GF-D8 (cell line): ENCODE measurements at places on chromosomes 4 and X.

DNA sequence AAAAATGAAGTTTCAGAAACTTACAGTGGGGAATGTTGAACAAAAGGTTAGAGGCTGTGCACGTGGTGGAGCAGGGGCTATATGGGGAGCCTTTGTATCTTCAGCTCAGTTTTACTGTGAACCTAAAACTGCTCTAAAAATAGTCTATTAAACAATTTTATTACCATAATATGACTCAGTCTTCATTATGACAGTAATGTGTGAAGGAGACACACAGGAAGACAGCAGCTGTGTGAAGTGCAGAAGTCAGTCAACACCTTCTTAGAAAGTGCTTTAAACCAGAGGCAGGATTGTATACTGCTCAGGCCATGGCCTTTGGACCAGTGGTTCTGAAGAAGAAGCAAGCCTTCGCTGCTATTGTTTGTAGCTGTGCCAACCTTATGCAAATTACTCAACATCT is 89.7 kb downstream of the ARHGAP10 start:
- no peak for DNase-seq

DNA sequence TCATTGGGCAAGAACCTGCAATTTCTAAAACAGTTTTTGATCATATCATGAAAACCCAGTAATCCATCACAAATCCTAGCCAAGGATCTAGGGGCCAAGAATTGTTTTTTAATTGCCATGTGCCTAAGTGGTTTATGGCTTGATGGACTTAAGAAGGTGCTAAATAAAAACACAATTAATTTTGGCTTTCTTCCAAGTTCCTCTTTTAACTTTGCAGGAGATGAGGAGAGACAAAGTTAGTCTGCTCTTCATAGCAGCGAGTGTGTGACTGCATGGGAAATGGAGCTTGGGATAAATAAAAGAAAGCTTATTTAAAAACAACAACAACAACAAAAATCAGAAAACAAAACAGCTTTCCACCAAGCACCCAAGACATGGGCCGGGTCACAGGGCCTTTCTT is 41.4 kb downstream of the ARHGEF9 start:
- DNase-seq: no peak

DNA sequence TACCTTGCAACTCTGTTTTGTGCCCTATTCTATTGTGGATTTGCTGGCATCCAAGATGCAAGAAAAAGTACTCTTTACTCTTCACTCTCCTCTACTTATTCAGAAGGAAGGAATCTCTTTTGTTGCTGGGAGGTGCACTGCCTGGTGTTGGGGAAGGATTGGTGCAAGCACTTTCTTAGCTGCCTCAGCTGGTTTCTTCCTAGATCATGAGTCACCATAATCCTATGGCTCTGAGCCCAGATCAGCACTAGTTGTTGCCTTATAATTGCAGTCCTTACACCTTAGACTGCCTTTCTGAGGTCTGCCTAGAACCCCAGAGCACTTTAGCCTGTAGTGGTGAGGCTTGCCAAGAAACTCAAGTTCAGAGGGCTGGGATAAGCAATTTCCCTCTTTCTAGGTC is 37.0 kb upstream of the CT83 start:
- DNase-seq: no peak

- no peak for DNase-seq
These were observed 55.9 kb upstream of the RNF128 start for GRCh38 chrX:106670631-106671030.

DNA sequence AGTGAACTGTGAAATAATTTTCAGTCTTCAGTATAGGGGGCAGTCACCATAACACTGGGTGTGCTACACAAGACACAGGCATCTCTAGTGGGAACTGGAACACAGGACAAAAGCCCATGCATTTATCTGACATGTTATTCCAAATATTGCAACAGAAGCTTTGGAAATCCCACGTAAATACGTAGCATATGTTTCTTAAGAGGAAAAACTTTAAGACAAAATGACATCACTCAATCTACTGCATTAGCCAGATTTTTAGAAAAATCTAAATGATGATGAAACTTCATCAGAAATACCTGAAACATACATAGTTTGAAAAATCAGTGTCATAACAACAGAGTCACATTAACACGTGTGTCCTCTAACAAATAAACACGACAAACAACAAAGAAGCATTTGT is 14.5 kb downstream of the SHISA3 start:
- DNase-seq: no peak

- no peak for DNase-seq
These were observed 55.5 kb downstream of the LUZP4 start for GRCh38 chrX:115344885-115345614.

- DNase-seq: no peak
These were observed at the start of gene USP46 for GRCh38 chr4:52659001-52659721. USP46 (minus strand) TSS chr4:52659301; CDS start chr4:52659150, 151 bp downstream.

DNA sequence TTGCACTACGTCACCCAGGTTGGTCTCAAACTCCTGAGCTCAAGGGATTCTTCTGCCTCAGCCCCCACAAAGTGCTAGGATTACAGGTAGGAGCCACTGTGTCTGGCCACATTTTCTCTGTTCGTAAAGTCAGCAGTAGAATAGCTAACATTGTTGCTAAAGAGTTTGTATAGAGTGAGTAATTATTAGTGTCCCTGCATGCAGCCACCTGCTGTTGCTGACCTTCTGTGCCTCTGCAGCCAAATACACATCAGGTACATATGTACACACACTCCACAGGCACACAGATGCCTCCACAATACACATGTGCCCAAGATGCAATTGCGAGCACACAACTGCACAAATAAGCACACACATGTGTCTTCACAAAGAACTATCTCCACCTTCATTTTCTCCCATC is 10.9 kb downstream of the DRD5 start:
- no peak for DNase-seq

GRCh38 chr4:145635630-145636029 is 16.4 kb downstream of the MMAA start:
- no peak for DNase-seq

DNA sequence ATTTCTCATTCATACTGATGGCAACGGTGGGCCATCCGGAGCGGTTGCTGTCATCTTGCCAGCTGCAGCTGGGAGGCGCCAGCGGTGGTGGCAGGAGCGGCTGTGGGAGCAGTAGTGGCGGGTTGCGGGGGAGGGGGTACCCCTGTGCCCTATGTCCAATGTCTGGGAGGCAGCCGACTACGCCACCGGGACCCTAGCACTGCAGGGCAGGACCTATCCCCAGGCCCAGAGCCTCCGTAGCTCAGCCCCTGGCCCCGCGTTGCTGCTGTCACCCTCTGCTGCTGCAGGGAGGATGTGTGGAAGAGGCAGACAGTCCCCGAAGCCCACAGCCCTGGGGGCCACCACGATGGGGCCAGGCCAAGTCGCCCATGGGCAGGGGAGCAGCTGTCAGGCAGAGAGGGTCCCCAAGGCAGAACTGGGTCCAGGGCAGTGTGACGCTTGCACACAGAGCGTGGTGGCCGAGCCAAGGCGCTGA is 10.0 kb upstream of the SPP1 start:
- no peak for DNase-seq

DNA sequence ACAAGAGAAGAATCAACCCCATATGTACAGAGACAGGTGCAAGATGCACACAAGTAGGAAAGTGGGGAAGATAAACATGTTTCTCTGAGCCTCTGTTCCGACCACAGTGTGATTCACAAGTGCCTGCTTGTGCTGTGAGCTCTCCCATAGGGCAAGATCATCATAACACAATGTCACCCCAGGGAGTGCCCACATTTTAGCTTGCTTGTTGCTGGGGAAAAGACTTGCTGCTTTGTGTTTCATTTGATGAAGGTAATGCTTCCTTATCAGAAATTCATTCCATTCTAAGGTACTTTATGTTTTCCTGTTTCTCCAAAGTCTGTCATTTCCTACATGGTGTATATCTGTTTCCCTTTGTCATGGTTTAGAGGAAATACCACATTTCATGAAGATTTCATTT is 304.5 kb upstream of the DIPK2B start:
- DNase-seq: no peak

DNA sequence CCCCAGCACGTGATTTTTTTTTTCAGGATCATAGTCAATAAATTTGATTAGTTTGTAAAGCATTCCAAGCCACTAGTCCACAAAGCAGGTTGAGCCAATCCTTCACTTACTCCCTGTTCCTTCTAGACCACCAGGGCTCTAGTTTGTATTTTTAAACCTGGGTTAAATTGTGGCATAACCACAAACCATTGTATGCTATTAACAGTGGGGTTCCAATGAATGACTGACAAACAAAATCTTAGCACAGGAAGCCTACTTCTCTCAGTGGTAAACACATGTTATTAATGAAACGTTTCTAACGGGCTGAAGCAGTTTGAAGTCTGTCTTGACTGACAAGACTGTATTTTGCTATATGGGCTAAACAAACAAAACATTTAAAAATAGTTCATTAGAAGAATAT is 48.6 kb upstream of the GYPA start:
- DNase-seq: no peak

GRCh38 chr4:122003335-122003734 is 51.5 kb upstream of the TRPC3 start:
- no peak for DNase-seq

DNA sequence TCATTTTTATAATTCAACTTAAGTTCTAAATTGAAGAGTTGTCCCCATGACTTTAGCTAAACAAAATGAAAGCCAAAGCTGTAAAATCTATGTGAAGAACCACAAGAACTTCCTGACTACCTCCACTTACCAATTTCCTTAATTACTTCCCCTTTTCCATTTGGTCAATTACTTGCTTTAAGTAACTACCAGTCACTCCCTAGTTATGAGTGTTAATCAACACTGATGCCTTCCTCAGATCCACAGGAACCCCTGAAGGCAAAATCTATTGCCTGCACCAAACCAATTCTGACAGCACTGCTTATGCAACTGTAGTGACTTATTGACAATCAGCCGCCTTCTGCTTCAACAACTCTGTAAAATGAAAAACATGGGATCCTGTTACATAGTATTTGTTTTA is 10.5 kb downstream of the RBMX start:
- DNase-seq: no peak

DNA sequence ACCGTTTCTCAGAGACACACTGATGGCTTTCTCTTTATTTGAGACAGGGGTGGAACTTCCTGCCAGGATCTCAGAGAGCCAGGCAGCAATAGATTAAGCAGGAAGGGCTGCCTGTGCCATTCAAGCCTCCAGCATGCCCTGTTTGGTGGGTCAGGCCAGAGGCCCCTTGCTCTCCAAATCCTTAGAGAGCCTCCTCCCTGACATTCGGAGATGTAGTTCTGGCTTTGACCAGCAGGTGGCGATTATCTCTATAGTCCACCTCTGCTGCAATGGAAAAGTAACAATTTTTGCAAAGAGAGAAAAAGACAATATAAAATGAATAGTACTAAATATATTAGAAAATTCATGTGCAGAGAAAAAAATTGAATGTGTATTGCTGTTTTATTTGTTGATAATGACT is 93.9 kb downstream of the NXF2B start:
- DNase-seq: no peak

GRCh38 chrX:150508451-150509367 is 59.7 kb upstream of the MTM1 start:
- DNase-seq: no peak

- DNase-seq: no peak
These were observed 547 bp downstream of the GUCY1A1 start for GRCh38 chr4:155667222-155667567.

DNA sequence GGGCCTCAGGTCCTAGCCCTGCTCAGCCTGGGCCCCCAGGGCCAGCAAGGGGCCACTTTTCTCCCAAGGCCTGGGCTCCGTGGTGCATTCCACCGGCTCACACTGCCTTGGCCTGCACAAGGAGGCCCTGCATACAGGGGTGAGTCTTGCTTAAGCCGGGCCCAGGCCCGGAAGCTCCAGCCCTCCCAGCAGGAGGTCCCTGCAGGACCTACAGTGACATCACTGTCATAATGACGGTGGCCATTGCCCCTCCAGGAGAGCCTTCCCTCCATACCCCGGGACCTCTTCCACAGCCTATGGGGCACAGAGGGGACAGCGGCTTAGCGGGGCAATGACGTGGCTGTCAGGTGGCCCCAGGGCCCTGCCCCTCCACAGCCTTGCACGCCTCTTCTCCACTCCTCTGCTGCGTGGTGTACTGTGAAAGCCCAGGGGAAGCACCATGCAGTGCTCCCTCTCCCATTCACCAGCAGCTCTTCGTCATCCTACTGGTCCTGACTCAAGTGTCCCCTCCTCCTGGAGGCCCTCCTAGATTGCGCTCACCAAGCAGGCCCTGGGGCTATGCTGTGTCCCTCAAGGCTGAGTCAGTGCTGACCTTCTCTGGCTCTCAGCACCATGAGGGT is 32.3 kb upstream of the AFAP1 start:
- DNase-seq: no peak
